ENCODE measurements at places on chromosomes 7 and 10.

DNA sequence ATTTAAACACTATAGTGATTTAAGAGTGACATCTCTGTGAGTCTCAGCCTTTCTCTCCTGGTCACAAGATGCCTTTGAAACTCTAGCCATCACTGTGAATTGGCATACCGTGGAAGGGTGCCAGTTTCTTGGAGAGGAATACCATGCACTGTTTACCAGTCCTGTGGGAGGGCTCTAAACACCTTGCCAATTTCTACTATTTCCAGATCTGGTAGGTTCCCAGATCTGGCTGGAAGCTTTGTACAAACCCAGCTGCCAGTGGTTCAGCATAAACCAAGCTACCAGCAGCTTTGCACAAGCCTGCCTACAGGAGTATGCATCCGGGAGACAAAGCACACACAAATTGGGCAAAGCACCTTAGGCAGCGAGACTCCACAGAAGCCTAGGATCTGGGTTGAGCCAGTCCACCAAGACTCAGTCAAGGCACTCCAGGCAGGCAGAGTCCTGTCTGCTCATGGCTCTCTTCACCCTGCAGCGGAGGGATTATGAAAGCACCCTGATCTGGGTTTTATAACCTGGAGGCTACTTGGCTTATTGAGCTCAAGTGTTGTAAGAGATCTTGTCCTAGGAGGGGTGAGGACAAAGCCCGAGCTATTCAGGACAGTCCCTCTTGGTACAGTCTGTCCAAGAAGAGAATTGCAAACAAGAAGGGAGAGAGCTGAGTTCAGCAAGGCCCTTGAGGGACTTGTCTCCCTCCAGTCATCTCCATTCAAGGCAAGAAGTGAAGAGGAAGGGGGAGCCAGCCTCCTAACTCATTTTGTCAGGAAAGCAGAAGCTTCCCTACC is 23.6 kb downstream of the MCM10 start:
- peak; percentile 20 for DNase-seq

DNA sequence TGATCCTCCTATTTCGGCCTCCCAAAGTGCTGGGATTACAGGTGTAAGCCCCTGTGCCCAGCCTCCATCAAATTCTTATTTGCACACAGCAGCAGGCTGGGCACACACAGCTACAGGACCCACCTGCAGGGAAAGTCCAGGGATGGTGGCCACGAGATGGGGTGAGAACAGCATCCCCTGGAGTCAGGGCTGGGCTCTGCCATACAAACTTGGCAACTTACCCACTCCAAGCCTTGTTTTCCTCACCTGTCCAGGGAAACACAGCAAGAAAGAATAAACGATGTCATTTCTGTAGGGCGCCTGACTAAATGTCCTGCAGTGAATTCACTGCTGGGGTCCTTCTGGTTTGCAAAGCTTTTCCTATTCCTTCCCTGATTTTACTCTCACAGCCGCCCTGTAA is 5.5 kb downstream of the MYH16 start:
- no peak for DNase-seq

GRCh38 chr10:71239946-71240795 is 27.8 kb downstream of the UNC5B start:
- DNase-seq: no peak

- no peak for DNase-seq
These were observed 87.9 kb upstream of the PLXDC2 start for GRCh38 chr10:19728376-19728775.

DNA sequence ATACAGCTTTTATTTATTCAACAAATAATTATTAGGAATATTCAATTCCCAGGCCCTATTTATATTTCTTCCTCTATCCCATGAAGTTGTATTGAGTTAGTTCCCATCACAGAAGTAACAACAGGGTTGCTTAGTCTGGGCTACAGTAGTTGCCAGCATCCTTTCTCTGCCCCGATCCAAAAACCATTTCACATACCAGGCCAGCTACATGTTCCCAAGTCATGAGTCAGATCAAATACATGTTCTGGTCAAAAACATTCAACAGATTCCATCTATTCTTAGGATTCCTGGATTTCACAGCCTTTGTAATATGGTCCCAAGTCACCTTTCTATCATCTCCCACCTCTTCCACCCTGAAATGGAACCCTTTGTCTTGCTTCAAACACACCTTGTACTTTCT is 91.6 kb downstream of the RAB11FIP2 start:
- no peak for DNase-seq

GRCh38 chr7:71343039-71343438 is 211.1 kb downstream of the GALNT17 start:
- no peak for DNase-seq

GRCh38 chr10:68606918-68607317 is 46.8 kb downstream of the TET1 start:
- no peak for DNase-seq

- DNase-seq: no peak
These were observed 188.0 kb downstream of the GRID1 start for GRCh38 chr10:86178401-86179152.

DNA sequence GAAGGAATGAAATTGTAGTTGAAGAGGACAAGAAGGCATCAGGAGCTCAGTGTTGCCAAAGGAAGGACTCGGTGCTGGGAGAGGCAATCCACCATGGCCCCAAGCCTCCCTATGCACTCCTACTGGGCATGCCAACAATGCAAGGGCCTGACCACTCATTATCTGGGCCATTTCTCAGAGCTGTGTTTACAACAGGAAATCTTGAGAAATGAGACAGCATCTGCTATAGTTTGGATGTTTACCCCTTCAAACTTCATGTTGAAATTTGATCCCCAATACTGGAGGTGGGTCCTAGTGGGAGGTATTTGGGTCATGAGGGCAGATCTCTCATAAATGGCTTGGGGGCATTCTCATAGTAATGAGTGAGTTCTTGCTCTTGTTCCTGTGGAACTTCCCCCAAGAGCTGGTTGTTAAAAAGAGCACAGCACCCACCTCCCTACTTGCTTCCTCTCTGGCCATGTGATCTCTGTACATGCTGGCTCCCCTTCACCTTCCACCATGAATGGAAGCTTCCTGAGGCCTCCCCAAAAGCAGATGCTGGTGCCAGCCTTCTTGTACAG is 50.8 kb upstream of the AOAH start:
- DNase-seq: no peak

DNA sequence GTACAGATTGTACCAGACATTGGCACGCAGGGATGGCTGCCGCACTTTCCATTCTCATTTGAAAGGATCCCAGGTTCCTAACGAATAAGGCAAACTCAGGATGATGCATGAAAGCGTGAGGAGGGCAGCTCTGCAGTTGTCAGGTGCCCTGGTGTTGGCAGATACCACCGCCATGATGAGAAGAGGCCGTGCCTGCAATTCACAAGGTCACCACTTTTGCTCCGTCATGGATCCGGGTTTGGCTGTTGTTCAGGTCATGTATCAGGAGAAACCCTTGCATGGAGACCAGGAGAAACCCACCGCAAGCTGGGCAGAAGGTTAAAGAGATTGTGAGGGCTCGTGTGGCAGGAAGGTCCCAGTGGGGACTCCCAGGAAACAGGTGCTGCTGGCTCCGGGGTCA is 233.2 kb downstream of the KLF6 start:
- DNase-seq: no peak

DNA sequence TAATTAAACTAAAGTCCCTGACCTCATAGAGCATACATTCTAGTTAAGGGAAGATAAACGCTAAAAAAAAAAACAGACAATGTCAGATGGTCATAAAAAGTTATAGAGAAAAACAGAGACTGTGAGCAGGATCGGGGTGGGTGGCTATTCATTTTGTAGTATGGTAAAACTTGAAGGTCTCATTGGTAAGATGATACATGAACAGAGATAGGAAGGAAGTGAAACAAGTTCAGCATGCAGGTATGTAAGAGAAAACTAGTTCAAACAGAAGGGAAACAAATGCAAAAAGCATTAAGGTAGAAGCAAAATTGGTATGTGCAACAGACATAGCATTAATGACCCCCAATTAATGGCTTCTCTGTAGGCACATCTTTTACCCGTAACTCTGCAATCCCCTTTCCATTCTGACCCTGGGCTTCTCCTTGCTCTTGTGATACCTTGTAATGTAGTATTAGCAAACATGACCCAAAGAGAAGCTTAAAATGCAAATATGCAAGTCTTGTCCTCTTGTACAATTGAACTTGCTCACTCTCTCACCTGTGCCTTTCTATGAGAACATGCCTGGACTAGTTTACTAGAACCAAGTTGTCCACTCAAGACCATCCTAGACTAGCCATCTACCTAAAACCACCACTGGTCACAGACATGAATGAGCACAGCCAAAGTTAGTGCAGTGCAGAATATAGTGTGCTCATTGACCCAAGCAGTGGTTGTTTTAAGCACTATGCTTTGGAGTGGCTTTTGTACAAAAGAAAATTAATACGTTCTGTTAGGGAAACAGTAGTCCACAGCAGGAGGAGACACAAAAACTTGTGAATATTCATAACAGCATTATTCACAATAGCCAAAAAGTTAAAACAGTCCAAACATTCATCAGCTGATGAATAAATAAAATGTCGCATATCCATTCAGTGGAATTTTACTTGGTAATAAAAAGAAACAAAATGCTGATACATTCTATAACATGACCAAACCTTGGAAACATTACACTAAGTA is 57.0 kb downstream of the BRAF start:
- no peak for DNase-seq

DNA sequence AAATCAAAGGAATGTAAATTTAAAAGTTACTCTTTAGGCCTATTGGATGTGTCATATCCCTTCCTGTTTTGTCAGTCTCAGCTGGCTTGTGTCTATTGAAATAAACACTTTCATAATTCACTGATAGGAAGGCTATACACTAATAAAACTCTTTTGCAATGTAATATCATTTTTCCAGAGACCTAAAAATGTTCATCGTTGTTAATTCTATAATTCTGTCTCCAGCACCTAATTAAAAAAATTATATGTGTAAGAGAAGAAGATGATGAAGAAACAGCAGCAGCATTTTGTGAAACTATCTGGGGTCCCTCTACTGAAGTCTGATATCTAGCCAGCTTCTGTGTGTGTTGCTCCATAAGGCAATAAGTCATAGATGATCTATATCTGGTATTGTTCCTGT is 602.7 kb downstream of the ETV1 start:
- DNase-seq: no peak

DNA sequence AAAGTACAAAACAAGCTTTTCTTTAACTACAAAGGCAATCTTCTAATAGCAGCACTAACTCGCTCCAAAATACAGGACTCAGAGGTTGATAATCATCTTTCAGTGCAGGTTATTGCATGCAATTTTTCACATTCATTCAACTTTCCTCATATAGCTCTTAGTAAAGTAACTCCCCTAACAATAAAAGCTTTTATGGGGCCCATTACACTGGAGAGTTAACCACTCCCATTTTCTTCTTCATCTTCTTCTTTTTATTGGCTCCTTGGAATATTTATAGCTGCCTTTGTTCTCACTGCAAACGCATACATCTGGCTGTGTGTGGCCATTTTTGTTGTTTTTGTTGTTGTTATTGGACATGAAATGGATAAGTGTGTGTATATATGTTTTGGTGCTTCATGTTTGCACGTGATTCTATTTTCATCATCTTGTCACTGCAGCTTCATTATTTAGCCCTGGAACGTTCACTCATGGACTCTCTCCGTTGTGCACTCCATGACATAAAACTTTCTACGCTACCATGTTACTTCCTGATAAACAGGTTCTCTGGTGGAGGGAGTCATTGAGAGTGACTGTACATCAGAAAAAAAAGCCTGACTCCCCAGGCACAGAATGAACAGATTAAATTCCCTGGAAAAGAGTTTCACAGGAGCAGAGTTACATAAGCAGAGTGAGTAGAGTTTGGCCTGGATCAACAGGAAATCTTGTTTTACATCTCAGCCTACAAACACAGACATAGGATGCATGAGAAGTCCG is 236.4 kb upstream of the SP4 start:
- DNase-seq: no peak

DNA sequence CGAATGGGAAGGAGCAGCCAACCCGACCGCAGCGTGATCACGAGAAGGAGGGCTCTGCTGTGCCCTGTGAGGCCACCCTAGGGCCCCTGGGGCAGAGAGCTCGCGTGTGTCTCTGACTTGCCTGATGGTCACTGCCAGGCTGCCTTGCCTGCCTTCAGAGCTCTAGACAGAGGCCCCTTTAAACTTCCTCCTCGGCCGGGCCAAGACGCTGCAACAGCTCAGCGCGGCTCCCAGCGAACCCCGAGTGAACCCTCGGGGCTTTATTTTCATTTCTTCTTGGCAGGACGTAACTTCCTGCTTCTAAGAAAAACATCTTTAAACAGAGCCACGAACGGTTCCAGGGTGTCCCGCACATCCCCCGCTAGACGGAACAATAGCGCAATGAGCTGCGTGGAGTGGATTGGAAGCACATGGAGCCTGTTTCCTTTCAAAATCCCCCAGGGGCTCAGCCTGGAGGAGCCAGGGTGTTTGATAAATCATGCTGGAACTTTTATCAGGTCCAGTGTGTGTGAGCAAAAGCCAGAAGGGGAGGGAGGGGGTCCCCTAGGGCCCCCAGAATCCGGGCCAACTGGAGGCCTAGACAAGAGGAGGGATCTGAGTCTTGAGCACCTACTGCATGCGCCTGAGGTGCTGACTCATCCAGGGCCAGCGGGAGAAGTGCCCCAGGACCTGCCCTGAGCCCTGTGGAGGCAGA is 134.1 kb upstream of the GDF10 start:
- DNase-seq: no peak

GRCh38 chr10:52308251-52309031 is 5.6 kb upstream of the DKK1 start:
- DNase-seq: no peak

- no peak for DNase-seq
These were observed 29.3 kb upstream of the PCBD1 start for GRCh38 chr10:70917635-70918034.

- DNase-seq: no peak
These were observed 765.8 kb downstream of the KCNMA1 start for GRCh38 chr10:76871697-76872295.

GRCh38 chr10:11425676-11426075 is 185.8 kb downstream of the USP6NL start:
- DNase-seq: no peak

DNA sequence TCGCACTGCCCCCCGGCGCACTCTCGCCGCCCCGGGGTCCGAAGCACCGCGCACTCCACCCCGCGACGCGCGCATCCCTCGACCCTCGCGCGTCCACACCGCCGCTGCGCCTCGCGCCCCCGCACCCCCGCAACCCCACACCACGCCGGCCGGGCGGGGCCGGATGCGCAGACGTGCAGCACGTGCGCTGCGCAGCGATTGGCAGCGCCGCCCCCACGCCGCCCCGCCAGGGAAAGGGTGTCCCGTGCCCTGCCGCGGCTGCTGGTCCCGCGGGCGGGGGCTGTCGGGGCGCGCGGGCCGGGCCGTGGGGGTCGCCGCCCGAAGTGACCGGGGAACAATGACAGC is 53.7 kb upstream of the KDM7A start:
- DNase-seq: no peak

DNA sequence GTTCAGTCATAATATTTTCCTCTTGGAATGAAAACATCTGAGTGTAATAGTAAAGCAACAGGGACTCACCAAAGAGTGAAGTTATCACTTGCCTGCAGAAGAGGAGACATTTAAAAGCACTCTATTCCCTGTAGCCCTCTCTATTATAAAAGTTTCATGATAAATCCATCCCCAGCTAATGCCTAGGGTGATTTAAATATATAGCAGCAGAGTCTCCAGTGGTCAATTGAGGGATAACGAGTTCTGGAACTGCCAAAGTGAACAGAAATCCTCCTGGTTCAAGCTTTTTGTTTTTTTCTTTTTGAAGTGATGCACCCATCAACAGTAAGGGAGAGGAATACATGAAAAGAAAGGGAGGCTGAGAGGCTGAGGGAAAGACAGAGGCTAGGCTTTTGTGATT is 87.3 kb downstream of the EVX1 start:
- no peak for DNase-seq

GRCh38 chr10:70492786-70493659 is 14.5 kb downstream of the PALD1 start:
- no peak for DNase-seq
